ENCODE measurements at places on chromosomes 7 and 10. TPM values are rescaled to one million over a fixed set of nuclear protein-coding genes. Genes with fewer than 3 reads are reported as not detected.

GRCh38 chr10:85761906-85762445, 604.6 kb downstream of the GRID1 start:
- no peak for DNase-seq

DNA sequence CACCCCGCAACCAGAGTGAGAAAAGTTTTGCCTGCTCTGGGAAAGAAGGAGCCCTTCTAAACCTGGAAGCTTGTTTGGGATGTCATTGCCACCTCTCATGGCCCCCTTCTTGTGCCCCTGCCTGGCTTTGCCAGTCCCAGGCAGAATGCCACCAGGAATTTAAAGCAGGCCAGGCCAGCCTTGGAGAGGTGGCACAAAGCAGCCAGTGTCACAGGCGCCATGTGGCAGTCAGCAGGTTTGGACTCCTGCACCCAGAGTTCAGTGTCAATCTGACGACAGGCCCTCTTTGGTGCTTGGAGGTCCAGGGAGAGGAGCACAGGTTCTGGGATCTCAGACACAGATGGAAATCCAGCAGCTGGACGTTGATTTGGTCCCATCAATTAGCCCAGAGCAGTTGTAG, 12.7 kb downstream of the HK1 start:
- no peak for DNase-seq

GRCh38 chr7:140334341-140335057, 63.8 kb downstream of the SLC37A3 start:
- no peak for DNase-seq

DNA sequence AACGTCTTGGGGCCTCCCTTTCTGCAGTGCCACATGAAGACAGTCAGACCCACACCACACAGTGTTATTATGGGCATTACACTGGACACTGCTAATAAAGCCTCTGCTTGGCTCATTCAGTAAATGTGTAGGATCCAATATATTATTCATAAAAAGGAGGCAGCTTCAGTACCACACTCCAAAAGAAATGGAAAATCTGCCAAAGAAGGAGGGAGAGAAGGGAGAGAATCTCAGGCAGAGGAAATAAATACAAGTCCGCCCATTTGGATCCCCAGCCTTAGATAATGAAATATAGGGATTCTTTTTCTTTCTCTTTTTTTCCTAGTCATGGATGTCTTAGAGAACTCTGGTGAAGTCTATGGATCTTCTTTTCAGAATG, 162.2 kb downstream of the ELMO1 start:
- DNase-seq = no peak

The ZNF804B gene
- polyA plus RNA-seq = not detected

The POLR2J2 gene
- 1.3 TPM for polyA plus RNA-seq
